ENCODE measurements at places on chromosomes 4 and X.

- DNase-seq, result no peak
Observed at GRCh38 chrX:155086202-155086840, 15.0 kb downstream of the BRCC3 start.

GRCh38 chrX:47585273-47585672, 3.0 kb downstream of the TIMP1 start:
- DNase-seq, result no peak

- no peak for DNase-seq
Observed at GRCh38 chr4:133943081-133943480, 258.5 kb downstream of the PABPC4L start.

DNA sequence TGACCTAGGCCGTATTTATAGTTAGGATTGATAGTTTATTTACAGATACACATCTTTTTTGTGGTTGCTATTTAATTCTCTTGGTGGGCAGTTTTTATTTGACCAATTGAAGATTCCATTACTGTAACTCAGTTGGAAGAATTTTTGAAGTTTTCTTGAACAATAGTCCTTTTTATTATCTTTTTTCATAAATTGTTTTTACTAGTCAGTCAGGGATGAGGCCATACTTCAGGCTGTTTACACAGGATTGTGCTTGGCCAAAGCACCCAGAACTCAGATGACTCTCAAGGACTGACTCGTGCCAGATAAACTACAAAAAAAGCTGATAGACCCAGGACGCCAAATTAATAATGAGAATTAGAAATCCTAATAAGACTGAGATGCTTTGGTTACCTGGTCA, 7.0 kb downstream of the HERC3 start:
- no peak for DNase-seq

Data from cerebellum (tissue), 4 donors.